ENCODE measurements at places on chromosomes 2 and 18.

- no peak for DNase-seq
Measured at GRCh38 chr2:237222601-237223041, 136.9 kb downstream of the COPS8 start.

DNA sequence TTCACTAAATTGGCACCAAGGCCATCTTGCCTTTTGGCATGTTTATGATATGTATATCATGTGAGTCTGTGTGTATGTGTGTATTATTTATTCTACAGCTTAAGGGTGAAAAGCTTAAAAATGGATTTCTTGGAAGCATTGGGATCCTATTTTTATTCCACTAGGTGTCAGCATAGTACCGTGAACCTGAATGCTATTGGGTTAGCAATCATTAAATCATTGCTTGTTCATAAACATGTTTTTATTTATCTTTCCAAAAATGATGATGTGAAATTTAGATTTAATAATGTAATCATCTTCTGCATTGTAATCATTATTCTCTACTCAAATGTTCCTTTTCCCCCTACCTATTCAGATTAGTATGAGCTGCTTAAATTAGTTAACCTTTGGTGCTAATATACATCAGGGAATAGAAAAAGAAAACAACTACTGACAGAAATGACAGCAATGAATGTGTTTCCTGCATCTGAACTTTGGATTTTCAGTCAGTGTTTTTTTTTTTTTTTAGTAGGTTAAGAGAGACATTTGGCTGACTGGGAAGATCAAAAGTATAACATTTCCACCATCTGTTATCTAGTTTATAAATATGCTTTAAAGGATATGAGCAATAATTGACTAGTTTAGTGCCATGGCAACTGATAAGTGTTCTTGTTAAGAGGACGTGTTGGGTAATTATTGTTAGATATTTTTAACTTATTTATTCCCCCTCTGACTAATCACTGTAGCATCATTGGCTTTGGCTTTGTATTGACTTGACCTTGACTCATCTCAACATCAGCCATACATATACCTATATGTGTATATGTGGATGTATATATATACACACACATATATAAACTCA lies 14.1 kb upstream of the ZSWIM2 start:
- DNase-seq = no peak

- DNase-seq = no peak
Measured at GRCh38 chr18:2212598-2213205, 358.6 kb downstream of the METTL4 start.

- no peak for DNase-seq
Measured at GRCh38 chr2:159010340-159010739, 41.9 kb downstream of the TANC1 start.

DNA sequence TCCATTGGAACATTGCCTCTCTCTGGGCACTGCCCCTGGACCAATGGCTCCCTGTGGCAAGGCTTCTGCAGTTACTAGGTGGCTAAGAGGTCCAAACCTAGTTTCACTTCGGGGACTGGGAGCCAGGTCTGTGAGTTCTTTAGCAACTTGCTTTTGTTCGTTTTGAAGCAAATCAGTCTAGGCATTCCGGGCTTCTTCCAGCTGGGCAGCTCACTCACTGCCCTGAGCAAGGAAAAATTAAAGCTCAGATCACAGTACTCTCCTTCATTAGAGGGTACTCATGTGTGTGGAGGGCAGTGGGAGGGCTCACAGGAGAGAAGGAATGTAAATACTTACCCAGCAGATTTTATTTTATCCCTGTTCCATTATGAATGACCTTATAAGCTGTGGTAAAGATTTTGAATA lies 80.3 kb downstream of the SPP2 start:
- no peak for DNase-seq

- no peak for DNase-seq
Measured at GRCh38 chr2:161102770-161103450, 57.3 kb upstream of the TANK start.

GRCh38 chr2:165219481-165219880 lies 15.6 kb upstream of the SCN3A start:
- no peak for DNase-seq

Measured in chondrocyte (in vitro differentiated cells).